ENCODE measurements at places on chromosomes 6 and 20.

- no peak for DNase-seq
These were observed 19.4 kb downstream of the ESF1 start for GRCh38 chr20:13765299-13765698.

DNA sequence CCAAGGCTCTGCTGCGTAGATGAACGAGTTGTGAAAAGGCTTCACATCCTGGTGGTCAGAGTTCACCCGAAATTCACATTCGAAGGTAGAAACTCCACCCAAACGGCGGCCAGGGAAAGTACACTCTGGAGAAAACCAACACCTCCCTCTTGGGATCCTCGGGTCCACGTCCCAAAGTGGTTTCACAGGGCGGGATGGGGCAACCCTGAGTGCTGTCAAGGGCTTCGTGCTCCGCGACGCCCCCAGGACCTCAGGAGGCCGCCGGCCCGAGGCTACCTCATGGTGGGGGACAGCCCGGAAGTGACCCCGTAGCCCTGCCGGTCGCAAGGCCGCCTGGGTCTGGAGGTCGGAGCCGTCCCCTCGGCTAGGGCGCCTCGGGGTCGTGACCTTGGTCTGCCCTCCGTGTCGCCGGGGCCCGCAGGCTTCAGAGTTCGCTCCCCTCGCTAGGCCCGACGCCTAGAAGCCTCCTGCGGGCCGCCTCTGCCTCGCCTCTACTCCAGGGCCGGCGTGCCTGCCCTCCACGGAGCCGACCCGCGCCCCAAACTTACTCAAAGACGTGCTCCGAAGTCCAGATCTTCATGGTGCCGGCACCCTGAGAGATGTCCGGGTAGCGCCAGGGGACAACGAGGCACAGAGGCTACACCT is at the start of gene PRELID3B:
Gene PRELID3B, minus strand, starts transcription at position 636 of the 645 bp plus-strand sequence. Its CDS starts 56 bp downstream, at position 580.
- no peak for DNase-seq

GRCh38 chr6:126553854-126554253 is 213.9 kb downstream of the CENPW start:
- no peak for DNase-seq

DNA sequence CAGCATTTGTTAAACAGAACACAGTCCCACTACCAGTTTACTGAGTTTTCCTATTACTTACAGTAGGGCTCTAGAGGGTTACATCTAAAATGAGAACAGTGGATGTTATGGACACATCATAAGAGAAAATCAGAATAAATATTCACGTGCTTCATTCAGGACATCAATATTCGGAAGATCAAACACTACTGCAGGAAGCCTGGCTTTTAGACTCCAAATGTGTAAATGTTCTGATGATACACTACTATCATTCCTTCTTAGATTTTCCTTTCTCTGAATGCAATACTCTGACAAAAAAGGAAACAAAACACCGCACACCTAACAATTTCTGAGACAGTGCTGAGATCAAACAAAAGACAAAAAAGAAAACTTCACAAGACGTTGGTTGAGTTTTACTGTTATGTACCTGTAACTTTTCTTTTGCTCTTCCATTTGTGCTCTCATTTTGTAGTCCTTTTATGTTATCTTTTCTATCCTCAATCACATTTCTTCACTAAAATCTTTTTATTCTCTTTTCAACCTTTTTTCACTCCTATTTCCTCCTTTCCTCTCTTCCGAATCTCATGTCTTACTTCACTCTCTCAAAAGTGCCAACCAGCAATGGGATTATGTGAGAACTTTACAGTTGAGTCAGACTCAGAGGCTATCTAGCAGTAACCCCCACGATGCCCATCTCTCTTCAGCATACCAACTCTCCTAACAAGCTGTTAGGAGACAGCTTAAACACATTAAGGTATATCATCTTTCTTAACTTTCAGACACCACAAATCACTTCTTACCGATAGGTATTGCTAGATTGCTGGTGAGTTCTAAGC is 1.7 kb downstream of the FAM184A start:
- DNase-seq = no peak

DNA sequence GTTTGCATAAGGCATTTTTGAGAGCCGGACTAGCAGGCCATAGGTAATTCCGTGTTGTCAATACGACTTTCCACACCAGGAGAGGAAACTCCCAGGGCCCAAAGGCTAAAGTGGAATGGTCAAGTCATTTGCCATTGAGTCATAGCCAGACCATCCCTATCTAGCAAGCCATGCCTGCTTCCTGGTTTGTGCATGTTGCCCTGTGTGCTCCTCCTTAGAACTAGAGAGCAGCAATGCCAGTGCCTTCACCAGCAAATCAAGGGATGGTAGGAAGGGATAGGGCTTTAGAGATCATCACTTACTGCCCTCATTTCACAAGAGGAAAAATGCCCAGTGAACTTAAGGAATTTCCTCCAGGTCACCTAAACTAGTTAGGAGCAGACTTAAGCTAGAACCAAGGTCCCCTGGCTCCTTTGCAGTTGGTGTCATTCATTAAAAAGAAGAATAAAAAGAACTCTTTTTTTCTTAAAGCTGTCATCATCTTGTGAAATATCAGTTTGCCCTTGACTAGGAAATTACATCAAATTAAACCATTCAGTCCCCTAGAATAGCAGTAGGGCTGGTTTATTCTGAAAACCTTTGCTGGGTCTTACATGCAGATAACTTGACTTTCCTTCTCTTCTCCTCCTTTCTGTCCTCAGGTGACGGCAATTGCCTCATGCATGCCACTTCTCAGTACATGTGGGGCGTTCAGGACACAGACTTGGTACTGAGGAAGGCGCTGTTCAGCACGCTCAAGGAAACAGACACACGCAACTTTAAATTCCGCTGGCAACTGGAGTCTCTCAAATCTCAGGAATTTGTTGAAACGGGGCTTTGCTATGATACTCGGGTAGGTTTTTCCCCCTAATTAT is 7.4 kb downstream of the TNFAIP3 start:
- DNase-seq = no peak

- DNase-seq = no peak
These were observed 82.0 kb downstream of the SERAC1 start for GRCh38 chr6:158086054-158086503.

GRCh38 chr20:4794846-4795245 is 73.1 kb downstream of the PRND start:
- no peak for DNase-seq

DNA sequence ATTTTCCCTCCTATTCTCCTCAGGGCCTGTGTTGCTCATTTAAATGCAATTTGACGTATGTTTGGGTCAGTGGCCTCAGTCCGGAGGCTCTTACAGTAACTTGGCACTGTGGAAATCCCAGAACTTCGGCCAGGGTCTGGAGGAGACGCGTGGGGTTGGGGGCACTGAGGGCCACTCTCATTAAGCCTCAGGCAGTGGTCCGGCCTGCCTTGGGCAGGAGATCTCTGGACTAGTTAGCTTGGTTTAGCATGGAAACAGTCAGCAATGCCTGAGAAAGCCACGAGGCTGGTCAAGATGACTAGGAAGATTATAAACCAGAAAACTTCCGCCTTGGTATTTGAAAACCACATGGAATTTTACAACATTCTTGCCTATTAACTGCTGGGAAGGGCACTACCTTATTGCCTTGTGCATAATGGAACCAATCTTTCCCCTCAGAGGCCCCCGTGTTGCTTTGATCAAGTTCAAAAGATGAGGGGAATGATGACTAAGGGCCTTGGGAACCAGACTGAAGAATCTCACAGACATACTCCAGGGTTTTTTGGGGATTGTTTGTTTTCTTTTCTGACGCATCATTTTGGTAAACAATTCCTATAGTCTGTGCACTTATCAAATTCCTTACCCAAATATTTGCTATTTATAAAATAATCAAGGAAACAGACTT is 206.0 kb upstream of the PREP start:
- DNase-seq = no peak

DNA sequence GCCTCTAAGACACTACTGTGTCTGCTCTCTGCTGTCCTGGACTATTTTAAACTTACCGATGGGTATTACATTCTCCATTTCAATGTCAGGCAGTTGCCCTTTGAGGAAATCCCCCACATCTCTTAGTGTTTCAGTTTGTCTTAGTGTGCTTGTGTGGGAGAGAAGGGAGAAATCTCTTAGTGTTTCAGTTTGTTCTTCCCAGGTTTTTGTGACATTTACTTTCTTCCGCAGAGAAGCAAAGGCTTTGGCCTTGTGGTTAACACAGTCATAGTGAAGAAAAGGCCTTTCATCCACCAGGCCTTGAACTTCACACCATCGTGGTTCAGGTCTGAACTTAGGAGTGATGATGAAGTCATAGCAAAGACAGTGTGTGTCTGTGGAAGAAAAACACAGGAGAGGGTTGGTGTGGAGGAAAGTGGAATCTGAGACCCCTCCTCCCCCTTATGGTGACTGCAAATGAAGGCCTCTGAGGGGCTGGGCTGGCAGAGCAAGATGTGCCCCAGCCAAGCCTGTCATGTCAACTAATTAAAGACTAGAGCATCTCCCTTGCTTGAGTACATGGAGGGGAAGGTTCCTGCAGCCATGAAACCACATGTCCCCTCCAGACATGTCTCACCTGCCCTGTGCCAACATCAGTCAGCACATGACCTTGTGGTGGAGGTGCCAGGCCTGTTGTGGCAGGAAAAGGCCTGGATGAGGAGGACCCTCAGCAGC is 23.9 kb downstream of the RAET1L start:
- no peak for DNase-seq

GRCh38 chr20:32484958-32485769 is 100.0 kb downstream of the NOL4L start:
- DNase-seq = peak; percentile 63

DNA sequence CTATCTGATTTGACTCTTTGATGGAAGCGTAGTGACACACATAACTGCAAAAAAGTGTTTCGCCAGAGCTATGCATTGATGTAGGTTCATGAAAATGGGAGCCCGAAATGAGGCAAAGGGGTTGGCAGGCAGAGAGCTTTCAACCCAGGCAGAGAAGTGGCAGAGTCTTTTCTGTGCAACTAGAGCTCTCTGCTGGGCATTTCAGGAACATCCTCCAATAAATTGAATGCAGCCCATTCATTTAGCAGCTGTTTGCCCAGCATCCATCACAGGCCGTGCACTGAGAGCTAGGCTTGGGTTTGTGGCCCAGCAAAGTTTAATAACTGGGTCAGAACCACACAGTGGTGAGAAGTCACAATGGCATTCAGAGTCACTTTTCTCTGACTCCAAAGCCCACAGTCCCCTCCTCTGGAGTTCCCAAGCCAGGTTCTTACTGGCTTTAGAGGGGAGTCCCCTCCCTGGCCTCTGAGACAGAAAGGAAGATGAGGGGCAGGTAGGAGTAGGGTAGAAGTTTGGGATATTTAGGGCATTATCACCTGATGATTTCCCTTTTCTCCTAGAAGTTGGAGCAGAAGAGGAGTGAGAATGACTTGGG is 31.8 kb upstream of the ELMO2 start:
- DNase-seq = peak; percentile 25

DNA sequence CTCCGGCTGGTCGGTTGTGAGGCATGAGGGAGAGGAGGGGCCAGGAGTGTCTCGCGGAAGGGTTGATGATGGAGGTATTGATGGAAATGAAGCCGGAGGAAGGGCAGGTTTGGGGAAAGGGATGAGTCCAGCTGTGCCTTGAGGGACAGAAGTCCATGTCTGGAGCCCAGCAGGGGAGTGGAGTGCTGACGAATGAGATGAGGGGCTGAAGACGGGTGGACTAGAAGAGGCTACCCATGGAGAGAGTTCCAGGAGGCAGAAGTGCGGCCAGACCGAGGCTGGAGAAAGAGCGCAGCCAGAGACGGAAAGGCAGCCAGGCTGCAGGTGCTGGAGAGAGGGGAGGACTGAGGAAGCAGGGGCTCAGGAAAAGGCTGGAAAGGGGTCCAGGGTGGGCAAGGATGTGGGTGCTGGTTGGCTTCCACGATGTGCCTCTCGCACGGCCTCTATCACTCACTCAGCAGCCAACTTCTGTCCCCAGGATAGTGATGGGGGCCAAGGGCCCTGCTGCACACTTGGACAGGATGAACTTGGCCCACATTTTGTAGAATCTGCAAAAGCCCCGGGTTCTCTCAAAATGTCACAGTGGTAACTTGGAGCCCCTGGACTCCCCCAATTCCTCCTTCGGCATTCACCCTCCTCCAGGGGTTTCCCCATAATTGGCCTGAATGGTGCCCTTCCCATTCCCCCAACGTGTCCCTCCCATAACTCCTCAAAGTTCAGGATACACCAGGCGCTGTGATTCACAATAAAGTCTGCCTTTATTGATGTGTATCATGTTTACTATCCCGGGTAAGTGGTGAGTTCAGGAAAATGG is 627 bp upstream of the EIF6 start:
- no peak for DNase-seq

DNA sequence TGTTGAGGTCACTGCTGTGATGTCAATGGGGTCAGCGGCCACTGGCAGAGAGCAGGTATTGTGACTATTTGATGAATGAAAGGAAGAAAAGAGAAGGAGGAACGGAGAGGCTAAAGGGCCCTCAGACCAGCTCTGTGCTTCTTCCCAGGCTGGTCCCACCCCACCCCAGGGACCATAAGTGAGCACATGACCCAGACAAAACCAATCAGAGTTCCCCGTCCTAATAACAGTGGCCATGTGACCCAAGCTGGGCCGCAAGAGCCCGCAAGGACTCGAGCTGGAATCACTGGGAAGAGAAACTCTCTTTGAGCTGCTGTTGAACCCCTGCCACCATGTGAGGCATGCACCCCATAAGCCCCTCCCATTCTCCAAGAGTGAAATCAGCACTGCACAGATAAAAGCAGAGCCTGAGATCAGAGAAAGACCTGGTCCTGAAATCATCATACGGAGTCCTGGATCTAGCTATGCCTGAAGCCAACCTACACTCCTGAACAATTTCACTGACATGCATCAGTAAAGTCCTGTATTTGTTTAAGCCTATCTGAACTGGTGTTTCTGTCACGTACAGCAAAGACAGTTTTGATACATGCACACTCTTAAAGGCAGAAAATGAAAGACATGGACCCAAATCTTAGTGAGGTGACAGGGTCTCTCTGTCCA is 90.2 kb downstream of the PREX1 start:
- no peak for DNase-seq

DNA sequence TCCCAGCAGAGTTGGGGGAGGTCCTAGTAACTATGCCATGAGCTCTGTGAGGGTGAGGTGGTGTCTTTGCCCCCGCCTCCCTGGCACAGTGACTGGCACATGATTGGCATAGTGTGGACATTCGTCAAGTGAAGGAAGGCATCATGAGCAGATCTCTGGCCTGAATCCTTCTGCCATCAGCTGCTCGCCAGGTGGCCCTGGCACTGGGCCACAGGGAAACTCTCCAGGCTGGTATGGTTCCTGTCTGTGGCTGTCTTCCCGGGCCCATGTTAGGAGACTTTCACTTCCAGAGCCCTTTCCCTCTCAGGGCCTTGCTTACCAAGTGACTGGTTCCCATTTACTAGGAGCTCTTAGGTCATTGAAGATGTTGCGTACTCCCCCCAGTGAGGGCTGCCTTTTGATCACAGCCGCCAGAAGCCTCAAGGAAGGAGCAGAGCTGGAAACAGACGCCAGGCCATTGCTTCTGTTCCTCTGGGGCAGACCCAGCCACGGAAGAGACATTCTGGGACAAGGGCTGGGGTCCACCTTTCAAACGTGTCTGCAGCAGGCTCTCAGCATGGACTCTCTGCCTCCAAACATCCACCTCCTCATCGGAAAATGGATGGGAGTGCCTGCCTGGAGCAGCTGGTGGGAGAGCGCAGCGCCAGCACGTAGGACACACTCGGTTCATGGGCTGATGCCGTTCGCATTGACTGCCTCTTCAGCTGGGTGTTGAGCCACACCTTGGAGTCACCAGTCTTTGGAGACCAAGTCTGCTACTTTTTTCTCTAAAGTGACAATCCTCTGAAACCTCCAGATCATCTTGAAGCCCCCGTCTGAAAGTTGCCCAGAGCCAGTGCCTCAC is 67.2 kb downstream of the PTPN1 start:
- DNase-seq = peak; percentile 75
